T-helper 2 cell treated with Interferon-gamma antibody and Interleukin-4, amounts not matched to agents 5 μg/mL and 100 μg/mL, for 36 hours (primary cell): ENCODE measurements at places on chromosomes 1 and 21.

GRCh38 chr1:224430511-224431113 lies 4.0 kb downstream of the WDR26 start:
- peak; percentile 35 for DNase-seq

DNA sequence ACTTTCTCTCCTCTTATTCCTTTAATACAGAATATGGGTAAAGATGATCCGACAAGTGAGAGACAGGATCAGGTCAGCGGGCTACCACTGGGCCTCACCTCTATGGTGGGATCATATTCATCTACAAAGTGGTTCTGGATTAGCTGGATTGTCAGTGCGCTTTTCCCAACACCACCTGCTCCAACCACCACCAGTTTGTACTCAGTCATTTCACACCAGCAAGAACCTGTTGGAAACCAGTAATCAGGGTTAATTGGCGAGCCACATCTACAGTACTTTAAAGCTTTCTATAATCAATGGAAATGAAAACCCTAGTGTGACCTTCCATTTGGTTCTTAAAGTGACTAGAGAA lies 643 bp downstream of the NRAS start:
- no peak for DNase-seq

DNA sequence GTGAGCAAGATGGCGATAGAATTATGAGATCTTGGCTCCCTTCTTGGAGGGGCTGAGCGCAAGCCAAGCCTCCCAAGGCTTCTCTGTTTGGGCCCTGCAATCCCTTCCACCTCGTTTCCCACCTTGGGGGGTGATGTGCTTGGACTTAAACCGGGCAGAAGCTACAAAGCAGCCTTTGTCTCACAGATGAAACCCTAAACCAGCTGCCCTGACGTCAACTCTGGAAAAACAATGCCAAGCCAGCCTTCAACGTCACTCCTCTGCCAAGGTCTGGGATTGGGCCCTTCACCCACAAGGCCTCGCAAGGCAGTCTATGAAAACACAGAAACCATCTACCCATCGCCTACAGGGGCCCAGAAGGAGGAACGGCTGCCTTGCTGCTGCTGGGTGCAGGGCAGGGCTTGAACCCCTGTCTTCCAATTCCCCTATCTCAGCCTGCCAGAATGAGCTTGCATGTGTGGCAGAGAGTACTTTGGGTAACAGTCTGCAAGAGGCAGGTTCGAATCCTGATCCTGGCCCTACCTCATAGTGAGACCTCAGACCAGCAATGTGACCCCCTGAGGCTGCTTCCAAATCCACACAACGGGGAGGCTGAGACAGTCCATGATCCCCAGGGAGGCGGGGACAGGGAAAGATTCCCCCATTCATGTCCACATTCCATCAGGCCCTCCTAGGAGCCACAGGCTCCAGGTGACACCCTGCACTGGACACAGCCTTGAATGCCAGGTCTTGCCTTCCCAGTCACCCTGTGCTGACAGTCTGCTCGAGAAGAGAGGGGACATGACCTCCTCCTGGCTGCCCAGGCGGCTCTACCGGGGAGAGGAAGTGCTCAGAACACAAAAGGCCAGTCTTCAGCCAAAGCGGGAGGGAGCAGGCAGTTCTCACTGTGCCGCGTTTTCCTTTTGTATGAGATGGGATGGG lies 15.0 kb downstream of the IFFO2 start:
- no peak for DNase-seq

GRCh38 chr1:46303872-46304326 lies 401 bp downstream of the UQCRH start:
- DNase-seq: no peak

DNA sequence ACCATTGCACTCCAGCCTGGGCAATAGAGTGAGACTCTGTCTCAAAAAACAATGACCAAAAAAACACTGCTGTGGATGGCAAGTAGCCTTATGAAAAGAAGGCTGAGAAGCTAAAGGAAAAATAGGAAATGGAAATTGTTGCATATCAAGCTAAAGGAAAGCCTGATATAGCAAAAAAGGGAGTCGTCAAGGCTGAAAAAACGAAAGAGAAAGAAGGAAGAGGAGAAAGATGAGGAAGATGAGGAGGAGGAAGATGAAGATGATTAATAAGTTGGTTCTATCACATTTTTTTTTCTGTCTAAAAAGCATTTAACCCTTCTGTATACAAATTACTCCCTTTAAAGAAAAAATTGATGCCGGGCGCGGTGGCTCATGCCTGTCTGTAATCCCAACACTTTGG lies 10.2 kb upstream of the PRDX1 start:
- DNase-seq: no peak

DNA sequence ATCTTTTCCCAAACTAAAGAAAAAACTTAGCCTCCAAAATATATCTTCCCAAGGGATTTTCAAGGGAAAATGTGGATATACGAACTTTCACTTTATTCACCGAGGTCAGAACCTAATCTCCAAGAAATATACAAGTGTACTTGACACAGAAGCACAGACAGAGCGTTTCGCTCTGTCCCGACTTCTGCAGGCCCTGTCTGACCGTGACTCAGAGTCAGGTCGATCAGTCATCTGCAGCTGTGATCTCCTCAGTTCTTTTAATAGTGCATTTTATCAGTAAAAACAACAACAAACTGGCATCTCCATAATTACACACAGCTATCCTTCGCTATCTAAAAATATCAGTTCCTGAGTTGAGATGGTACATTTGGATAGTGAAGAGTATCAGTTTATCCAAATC lies 226.6 kb downstream of the TM2D1 start:
- DNase-seq: no peak

GRCh38 chr1:109628540-109629321 lies 9.1 kb downstream of the AMPD2 start:
- no peak for DNase-seq

DNA sequence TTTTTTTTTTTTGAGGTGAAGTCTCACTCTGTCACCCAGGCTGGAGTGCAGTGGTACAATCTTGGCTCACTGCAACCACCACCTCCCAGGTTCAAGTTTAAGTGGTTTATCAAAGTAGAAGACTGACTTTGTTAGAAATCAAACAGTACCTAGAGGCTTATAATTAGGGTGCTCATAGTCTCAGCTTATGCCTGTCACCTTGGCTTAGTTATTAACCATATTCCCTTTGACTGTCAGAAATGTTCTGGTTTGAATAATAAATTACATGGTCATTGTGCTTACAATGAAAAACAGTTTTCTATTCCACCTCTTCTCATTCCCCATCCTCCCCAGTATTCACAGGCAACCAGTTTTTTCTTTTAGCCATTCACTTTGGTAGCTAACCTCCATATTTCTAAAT lies 54.8 kb downstream of the CTTNBP2NL start:
- DNase-seq: no peak

DNA sequence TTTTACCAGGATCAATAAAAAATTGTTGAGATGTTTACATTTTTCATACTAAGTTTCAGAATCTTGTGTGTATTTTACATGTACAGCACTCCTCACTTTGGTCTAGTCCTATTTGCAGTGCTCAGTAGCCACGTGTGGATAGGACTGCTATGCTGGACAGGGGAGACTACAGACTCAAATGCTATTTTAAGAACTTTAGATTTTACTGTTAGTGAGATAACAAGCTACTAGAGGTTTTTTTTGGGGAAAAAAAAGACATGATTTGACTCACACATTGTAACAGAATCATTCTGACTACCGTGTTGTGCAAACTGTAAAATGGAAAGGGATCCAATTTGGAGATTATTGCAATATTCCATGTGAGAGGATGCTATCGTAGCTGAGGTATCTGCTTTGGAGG lies 418.9 kb upstream of the PRMT6 start:
- no peak for DNase-seq

DNA sequence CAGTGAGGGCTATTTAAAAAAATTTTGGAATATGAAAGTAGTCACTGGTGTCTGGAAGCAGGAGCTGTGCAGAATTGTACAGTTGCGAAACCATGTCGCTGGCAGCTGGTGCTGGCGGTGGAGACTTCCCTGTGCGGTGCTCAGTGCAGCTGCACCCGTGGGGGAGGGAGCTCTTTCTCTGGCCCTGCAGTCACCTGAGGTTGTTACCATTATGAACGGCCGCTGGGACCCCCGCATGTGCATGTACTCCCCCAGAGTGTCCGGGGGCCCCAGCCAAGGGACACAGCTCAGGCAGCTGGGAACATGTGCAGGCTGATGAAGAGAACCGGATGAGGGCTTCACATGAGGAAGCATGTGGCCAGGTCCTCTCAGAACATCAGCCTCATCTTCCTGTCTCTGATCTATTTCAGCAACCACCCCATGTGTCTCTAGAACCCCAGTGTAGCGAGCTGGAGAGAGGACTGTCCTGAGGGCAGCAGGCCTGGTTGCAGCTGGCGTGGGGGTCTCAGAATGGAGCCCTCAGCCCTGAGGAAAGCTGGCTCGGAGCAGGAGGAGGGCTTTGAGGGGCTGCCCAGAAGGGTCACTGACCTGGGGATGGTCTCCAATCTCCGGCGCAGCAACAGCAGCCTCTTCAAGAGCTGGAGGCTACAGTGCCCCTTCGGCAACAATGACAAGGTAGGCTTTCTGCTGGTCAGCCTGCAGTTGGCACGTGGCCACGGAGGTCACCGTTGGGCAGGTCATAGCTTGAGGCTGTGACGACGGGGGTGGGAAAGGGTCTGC lies at the start of gene TRPM2:
TRPM2 (plus strand) TSS at position 431 of the 780 bp plus-strand sequence; CDS start at position 511, 80 bp downstream.
- no peak for DNase-seq

DNA sequence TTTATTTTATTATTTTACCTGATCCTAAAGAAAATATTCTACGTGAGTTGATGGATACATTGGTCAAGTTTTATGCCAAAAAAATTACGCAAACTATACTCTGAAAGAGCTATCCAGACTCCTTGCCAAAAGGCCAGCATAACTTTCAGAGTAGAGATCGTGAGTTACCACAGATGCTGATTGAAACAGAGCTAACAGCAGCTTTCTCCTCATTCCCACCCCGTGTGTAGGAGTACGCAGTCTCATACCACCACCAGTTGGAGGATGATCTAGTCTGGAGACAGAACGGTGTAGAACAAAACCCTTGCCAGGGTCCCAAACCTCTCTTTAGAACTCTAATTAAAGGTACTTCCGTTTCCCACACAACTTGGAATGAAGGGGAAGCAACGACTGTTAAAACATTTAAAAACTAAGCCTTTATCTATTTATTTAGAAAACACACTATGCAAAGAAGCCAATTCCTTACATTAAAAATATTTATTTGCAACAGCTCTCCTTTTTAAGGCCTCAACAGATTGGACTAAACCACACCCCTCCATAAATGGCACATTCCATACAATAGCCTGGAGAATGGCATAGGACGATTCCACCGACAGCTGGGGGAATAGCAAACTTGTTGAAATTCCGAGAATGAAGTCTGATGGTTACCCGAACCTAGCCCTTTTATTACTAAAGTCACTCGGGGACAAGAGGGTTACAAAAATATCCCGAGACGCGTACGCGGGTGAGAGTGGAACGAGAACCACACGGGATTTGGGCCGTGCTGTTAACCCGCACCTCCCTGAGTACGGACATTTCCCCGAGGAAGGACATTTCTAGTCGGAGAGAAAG lies 1.4 kb downstream of the NUCKS1 start:
- DNase-seq: peak; percentile 58

GRCh38 chr1:24526940-24527542 lies 24.4 kb downstream of the RCAN3 start:
- DNase-seq: no peak

DNA sequence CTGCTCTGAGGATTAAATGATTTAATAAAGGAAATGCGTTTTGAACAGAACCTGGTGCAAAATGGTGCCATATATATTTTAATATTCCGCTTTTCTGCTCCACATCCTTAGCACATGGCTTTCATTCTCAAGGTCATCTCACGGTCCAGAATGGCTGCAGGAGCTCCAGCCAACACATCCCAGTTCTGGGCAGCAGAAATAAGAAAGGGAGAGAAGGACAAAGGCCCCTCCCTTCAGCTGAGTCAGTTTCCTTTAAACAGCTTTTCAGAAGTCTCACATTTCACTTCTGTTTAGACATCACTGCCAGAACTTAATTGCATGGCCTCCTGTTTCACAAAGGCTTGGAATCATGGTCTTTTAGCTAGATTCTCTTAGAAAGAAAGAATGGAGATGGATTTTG lies 75.2 kb upstream of the LRRN2 start:
- DNase-seq: no peak

- no peak for DNase-seq
Observed at GRCh38 chr1:58622571-58622970, 45.5 kb upstream of the TACSTD2 start.

DNA sequence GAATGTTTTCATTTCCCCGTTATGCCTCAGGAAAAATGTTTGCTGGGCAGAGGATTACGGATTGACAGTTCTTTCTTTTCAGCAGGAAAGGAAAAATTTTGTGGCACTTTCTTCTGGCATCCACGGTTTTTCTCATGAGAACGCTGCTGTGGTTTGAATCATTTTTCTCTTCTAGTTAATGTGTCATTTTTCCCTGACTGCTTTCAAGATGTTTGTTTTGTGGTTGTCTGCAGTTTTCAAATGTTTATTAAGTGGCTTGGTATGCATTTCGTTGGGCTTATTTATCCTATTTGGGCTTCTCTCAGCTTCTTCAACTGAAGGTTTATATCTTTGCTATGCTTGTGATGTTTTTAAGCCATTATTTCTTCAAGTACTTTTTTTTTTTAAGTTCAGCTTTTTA lies 359.0 kb downstream of the RGS7 start:
- DNase-seq: no peak

DNA sequence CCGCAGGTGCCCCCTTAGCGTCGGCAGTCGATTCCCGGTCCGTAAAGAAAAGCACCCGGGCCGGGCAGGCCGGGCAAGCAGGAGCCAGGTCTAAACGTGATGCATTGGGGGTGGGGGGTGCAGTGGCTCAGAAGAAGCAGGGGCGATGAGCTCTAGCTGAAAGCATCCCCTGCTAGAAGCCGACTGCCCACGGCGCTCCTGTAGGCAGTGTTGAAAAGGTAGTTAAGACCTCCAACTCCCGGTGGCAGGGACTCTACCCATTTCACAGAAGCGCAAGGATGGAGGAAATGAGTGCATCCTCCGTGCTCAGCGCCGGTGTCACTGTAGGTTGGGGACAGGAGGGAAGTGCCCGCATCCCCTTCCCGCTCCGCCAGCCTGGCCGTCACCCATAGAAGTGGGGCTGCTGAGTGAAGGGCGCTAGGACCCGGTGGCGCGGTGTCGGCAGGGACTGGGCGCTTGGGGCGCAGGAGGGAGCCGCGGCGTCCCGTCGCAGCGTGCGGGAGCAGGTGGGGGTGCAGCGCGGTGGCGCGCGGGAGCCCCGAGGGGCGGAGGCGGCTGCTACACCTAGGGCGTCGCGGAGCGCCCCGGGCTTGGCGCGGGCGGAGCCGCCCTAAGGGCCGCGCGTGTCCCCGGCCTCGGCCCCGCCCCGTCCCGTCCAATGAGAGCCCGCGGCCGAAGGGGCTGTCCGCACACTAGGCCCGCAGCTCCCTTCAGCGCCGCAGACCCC lies at the start of gene WNT2B:
WNT2B (plus strand) TSS at position 688 of the 727 bp plus-strand sequence. CDS start 298 bp downstream, outside the sequence.
- peak; percentile 40 for DNase-seq

DNA sequence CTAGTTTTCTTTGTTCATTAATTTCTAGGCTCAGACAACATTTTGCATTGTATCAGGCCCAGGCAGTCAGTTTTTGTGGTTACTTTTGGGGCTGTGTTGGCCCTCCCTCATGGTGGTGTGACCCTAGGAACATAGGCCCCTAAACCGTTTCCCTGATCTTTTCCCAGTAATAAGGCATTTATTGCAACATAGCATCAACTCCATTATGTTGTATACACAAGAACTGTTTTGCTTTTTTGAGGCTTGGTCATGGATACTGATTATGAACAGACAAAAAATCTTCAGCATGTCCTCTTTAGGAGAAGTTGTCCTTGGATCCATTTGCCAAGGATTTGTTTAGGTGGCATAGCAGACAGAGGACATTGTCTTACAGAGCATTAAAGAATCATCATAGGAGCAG lies 10.3 kb downstream of the B3GALT2 start:
- no peak for DNase-seq

- DNase-seq: no peak
Observed at GRCh38 chr1:96538883-96539282, 182.7 kb upstream of the PTBP2 start.
